ENCODE measurements at places on chromosomes 7 and 10.

GRCh38 chr7:112064627-112065385 is 141.4 kb downstream of the DOCK4 start:
- no peak for DNase-seq

DNA sequence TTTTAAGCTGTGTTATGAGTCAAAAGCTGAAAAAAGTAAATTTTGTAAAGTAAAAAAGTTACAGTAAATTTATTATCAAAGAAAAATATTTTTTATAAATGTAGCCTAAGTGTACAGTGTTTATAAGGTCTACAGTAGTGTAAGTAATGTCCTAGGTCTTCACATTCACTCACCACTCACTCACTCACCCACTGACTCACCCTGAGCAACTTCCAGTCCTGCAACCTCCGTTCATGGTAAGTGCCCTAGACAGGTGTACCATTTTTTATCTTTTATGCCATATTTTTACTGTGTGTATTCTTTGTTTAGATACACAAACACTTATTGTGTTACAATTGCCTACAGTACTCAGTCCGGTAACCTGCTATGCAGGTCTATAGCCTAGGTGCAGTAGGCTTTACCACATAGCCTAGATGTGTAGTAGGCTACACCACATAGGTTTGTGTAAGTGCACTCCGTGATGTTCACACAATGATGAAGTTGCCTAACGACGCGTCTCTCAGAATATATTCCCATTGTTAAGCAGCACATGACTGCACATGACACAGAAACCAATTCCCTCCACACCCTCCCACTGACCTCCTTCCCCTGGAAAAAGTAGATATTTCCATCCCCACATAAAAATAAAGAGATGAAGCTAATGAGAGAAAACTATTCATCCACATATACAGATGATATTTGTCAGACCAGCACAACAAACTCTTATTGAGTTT is 44.8 kb upstream of the FGL2 start:
- no peak for DNase-seq

DNA sequence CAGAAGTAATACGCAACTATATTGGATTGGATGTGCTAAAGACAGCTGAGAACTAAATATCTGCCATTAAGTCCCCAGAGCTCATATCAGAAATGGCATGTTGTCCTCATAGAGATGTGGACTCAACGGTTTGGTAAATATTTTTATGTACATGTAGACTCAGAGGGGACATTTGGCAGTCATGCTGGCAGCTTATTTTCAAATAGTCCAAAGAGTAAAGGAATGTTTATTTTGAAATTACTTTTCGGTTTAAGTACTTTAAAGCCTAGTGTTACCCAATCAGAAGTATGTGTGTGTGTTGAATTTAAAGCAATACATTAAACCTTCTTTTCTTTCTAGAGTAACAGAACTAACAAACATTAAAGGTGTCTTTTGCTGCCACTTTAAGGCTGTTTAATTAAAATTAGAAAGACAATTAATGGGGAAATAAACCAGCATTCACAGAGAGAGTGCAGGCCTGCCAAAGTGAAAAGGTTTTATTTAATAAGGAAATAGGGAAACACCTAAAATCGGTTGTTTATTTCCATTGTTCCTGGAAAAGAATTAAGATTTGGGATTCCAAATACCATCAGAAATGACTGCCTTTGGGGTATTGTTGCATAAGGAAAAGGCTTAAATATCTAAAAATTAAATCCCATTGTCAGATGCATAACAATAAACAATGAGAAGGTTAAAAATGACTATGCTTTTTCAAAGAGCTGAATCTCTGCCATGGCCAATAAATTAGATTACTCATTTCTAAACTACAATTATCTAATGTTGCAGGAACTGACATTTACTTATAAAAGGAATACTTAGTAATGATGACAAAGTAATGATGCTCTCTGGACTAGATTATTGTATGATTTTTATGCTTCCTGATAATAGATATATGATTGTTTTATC is 113.4 kb upstream of the AHR start:
- DNase-seq = no peak

DNA sequence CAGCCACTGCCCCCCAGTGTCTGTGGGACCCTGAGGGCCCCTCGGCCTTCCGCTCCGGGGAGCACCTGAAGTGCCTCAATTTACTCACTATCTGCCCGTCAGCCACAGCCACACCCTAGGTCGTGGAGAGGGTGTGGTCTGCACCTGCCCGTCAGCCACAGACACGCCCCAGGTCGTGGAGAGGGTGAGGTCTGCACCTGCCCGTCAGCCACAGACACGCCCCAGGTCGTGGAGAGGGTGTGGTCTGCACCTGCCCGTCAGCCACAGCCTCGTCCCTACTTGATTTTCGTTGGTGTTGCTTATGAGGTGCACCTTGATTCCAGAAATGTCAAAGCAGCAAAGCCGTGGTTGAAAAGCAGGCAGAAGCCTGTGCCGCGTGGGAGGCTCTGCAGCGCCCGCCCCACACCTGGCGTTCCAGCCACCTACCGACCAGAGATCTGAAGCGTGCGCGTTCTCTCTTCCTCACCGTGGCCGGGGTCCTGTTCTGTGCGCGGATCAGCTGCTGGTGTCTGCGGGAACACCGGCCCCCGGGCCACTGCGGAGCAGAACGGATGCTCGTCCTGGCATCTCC is 101.6 kb downstream of the DYNC2I1 start:
- DNase-seq = peak; percentile 13

GRCh38 chr10:124416733-124417132 is 2.0 kb downstream of the OAT start:
- no peak for DNase-seq

DNA sequence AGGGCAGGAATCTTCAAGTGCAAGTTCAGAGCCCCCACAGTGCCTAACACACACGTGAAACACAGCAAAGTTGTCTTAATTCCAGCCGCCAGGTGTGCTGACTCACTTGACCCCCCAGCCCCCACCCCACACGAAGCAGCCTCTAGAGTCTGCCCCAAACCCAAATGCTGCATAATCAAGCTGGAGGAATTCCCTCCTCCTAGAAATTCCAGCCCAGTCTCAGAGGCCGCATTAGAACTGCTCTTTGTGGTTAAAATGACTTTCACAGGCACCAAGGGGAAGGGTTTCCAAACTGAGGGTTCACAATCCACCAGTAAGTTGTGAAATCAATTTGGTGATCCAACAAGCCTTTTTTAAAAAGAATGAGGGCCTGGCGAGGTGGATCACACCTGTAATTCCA is 67.0 kb upstream of the PLXNA4 start:
- DNase-seq = no peak

GRCh38 chr10:111511751-111512150 is 434.9 kb downstream of the ADRA2A start:
- DNase-seq = no peak

GRCh38 chr7:66296001-66296521 is 90.9 kb downstream of the TPST1 start:
- DNase-seq = no peak

DNA sequence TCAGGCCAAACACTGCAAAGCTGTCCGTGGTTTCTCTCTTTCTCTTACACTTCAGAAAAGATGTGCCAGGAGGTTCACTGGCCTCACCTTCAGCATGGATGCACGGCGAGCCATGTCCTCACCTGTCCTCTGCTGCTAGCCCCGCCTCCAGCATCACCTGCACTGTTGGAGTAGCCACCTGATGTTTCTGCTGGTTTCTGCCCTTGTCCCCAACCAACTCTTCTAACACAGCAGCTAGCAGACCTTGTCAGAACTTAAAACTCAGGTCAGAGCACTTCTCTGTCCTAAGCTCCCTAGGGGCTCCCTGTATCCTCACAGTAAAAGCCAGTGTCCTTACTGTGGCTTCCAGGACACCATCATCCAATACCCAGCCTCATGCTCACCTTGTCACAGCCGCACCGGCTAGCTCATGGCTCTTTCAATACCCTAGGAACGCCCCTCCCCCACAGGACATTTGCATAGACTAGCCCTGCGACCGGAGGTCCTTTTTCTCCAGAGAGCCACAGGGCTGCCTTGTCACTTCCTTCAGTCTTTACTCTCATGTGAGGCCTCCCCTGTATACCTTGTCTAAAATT is 15.2 kb downstream of the PALD1 start:
- DNase-seq = no peak

DNA sequence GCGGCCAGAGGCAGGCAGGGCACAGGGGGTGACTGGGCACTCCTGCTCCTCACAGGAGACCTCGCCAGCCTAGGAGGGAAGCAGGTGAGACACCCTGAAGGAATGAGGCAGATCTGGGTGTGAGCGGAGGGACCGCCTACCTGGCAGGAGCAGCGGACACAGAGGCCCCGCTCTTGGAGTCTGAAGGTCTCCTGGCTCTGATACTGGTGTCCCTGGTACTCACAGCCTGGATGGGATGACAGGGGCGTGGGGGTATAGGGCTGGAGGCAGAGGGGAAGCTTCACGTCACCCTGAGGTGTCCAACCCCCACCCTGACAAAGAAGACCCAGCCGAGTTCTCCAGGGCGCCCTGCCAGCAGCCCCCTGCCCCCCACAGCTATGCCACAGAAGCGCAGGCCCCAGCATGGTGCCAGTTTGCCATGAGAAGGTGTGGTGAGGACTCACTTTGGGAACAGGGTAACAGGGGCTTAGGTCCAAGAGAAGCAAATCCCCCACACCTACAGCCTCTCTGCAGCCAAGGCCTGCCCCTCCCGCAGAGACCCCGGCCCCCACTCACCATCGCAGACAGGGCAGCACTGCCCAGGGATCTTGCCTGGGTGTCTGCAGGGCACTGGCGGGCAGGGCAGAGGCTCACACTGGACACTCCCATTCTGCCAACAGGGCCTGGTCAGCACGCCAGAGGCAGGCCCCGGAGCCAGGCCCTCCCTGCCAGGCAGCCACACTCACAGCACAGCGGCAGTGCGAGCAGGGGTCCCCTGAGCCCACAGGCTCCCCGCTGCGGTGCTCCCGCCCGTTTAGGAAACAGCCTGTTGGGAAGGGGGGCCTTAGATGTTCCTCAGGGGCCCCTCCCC is 17.0 kb downstream of the KCP start:
- no peak for DNase-seq
